ENCODE measurements at places on chromosomes 2 and 18. TPM values are rescaled to one million over a fixed set of nuclear protein-coding genes. Genes with fewer than 3 reads are reported as not detected.

The EPB41L5 gene
- total RNA-seq: 3.0 TPM

The UGT1A6 gene
- total RNA-seq: not detected

The LIMS3 gene
- total RNA-seq: 0.33 TPM

The HSPE1 gene
- 70.7 TPM for total RNA-seq

- DNase-seq: no peak
These were observed 43.8 kb upstream of the FN1 start for GRCh38 chr2:215479536-215480240.

DNA sequence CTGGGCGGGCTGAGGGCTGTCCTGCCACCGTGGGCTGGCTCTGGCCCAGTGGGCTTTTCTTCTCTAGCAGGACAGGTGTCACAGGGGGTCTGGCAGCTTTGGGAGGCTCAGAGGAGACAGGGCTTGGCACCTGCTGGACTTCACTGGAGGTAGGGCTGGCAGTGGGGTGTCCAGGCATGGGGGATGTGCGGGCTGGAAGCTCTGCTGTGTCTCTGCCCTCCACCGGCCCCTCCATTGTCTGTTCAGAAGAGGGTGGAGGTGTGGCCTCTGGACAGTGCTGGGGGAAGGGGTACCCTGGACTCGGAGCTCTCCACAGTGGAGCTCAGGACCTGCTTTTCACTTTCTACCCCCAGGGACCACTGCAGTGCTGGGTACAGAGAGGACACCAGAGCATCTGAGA, 9.2 kb downstream of the PTPRN start:
- DNase-seq: no peak

- no peak for DNase-seq
These were observed 28.6 kb downstream of the HS1BP3 start for GRCh38 chr2:20622296-20622686.

DNA sequence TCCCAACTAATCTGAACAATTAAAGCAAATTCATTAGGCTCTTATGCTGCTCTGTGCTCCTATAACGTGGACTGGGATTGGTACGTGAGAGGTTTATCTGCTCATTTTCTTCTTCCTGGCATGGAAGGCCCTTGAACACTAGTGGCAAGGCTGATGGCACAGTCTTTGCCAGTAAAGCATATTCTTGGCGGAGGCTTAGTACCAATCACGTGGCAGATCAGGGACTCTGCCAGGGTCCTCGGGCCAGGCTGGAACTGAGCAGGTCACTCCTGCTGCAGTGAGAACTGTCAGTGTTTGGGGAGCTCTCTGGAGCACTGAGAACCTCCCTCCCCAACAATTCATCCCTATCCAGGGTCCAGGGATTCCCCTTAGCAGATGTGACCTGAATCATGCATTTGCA, 3.7 kb upstream of the ALPK2 start:
- DNase-seq: no peak

DNA sequence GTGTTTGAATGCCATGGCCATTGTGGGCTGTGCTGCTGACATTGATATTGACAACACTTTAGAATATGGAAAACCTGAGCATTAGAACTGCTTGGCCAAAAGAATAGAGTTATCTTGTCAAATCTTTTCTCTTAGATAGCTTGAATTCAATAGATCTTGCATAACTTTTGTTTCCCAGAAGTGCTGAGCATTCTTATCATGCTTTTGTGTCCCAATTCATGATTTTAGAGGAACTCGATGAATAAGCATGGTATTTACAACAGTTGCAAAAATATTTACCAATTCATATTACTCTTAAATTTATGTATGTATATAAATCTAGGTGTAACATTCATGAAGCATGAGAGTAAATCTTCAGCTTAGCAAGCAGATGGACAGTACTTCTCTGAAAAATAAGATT, 508.0 kb downstream of the BCL11A start:
- DNase-seq: no peak

- no peak for DNase-seq
These were observed 297.0 kb downstream of the NBAS start for GRCh38 chr2:15263976-15264685.

All from natural killer cell (primary cell).